ENCODE measurements at places on chromosomes 6 and 20. TPM values are rescaled to one million over a fixed set of nuclear protein-coding genes. Genes with fewer than 3 reads are reported as not detected.
A peak's percentile ranks its signal among the peaks of the same experiment; 100 is the strongest.

The EDN1 gene
- polyA plus RNA-seq = 492 TPM

The KHDC3L gene
- not detected for polyA plus RNA-seq

The BACH2 gene
- polyA plus RNA-seq = 1.1 TPM

The PROKR2 gene
- polyA plus RNA-seq = not detected

The HLA-DMA gene
- 7.7 TPM for polyA plus RNA-seq

DNA sequence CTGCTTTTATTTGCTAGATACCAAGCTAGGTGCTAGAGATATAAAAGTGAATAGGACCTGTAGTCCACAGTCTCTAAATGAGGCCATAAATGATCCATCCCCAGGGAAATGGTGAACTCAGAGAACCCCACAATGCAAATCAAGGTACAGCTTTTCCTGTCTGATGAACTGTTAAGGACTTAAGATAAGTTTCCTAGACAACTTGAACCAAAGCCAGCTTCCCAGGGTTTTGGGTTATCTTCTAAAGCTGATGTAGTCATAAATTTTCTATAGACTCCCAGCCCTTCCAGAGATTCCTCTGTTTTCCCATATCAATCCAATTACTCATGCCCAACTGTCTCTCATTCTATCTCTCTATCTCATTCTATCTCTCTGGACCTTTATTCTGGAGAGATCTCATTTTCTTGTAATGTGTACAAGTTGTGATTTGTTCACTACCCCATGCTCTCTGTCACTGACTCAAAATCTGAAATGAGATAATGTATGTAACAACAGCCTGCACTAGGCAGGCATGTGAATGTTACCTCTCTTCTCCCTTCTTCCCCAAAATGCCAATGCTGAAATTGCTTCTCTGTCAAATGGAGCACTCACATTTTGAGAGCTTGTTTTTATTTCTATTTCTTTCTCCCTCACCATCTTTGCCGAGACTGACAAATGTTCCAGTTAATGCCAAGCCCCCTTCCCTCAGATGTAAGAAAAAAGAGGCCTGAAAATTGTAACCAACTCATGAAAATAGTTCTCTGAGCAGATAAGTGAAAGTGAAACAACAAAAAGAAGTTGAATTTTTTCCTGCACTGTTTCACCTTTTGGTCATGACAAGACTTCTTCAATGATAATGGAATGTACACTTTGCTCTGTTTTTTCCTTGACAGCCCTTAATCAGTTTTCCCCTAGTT, 279.9 kb downstream of the SLC35F1 start:
- DNase-seq = no peak

DNA sequence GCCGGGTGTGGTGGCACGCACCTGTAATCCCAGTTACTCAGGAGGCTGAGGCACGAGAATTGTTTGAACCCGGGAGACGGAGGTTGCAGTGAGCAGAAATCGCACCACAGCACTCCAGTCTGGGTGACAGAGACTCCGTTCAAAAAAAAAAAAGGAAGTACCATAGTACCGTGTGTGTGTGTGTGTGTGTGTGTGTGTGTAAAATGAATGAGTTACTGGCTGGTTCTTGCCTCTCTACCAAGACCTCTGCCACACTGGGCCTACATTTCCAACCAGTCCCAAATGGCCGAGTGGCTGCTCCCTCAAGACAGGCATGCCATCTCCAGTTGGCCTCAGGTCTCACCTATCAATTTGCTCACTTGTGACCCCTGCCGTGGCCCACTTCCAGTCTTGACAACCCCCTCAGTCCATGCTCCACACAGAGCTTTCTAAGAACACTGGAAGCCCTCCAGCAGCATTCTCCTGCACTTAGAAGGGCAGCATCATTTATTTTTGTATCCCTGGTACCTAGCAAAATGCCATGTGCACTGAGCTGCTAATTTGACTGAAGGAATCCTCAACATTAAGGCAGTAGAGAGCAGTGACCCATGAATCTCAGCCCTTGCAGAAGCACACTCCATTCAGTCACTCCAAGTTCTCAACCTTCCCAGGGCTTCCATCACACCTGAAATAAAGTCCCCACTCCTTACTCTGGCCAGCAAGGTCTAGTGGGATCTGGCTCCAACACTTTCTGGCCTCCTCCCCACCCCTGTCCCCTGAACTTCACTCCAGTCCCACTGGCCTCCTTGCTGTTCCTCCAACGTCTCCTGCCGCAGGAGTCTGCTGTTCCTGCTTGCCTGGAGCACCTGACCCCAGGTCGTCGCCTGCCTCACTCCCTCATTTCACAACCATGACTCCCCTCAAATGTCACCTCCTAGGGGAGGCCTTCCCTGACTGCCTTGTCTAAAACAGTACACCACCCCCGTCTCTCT, 29.9 kb downstream of the COX4I2 start:
- DNase-seq = no peak

- no peak for DNase-seq
These were observed 21.0 kb downstream of the BANF2 start for GRCh38 chr20:17720755-17721154.

- DNase-seq = no peak
These were observed 628.8 kb upstream of the CITED2 start for GRCh38 chr6:140003217-140003616.

DNA sequence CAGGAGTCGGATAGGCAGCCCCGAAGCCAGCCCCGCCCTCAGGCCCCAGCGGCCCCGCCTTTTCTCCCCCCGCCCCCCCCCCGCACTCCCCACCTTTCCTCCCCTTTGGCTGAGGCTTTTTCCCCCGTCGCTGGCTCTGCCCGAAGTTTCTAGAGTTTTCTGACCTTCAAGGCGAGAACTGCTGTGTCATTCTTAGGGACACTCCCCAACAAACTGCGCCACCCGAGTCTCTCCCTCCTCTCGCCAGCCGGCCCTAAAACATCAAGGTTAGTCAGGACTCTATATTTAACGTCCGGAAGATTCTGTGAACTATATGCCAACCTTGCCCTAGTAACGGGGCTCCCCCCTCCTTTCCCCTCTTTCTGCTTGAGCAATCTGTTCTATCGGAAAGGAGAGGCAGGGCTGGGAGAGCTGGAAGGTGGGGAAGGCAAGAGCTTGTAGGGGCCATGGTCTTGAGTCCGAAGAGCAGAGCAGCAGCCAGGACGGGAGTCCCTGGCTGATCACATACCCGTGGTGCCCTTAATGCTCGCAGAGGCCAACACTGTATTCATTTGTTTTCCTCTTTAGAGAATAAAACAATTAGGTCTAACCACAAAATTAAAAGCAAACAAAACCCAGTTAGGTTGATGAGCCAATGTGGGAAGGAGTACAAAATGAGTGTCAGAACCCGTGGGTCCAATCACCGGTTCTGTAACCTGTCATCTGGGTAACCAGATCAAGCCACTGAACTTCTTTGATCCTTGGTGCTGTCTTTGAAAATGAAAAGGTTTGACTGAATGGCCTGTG, 5.3 kb upstream of the HSPA1B start:
- DNase-seq = peak; percentile 77

- peak; percentile 59 for DNase-seq
These were observed 30.8 kb upstream of the COL19A1 start for GRCh38 chr6:69835414-69836179.

GRCh38 chr6:54847799-54848597, 1.4 kb downstream of the FAM83B start:
- DNase-seq = no peak

- DNase-seq = no peak
These were observed 17.7 kb upstream of the NNAT start for GRCh38 chr20:37503256-37503927.

DNA sequence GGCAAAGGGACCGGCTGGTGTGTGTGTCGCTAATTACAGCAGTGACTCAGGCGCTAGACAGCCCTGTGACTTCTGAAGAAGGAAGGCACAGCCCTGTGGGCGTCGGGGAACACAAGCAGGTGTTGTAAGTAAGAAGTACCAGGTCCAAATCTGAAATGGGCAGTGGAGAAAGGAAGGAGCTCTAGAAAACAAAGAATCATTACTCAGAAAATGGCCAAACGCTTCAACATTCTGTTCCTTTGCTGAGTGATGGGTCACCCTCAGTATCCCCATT, 106.8 kb downstream of the PXDC1 start:
- DNase-seq = no peak
